NCI-H2171 (cell line): ENCODE measurements at places on chromosomes 5 and 9.

DNA sequence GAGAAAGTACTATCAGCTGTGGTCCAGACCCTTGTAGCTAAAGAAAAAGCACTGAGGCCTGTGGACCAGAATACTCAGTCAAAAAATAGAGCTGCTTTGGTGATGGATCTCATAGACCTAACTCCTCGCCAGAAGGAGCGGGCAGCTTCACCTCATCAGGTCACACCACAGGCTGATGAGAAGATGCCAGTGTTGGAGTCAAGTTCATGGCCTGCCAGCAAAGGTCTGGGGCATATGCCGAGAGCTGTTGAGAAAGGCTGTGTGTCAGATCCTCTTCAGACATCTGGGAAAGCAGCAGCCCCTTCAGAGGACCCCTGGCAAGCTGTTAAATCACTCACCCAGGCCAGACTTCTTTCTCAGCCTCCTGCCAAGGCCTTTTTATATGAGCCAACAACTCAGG is 8.9 kb downstream of the RAB24 start:
- DNase-seq = no peak

DNA sequence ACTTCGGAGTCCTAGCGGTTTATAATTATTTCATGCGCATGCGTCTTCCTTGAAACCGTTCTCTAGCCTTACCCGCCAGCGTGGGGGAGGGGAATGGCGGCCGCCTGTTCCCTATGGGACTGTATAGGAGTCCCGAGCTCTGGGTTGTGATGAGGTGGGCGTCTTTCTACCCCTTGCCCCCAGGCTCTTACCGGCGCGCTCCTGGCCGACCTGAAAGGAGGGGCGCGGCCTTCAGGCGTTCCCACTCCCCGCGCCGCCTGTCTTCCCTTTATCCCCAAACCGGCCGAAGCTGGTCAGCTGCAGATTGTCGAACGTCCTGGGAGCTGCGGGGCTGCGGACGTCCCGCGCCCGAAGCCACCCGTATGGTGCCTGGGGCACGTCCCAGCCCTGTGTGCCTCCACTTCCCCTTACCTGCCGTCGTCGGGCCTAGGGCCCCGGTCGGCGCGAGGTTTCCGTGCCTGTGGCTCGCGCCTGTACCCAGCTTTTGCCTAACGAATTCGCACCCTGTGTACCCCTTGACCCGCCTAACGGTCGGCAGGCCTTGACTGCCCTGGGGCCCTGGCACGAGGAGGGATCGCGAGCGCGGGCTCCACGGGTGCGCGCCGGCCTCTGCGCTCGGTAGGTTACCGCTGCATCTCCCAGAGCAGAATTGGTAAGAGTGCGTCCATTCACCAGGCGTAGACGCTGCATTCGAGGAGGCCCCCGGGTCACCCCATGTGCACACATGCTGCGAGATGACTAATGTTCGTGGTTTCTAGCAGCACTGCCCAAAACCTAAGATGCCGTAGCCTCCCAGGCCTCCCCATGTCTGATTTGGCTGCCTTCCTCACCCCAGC is 653 bp upstream of the HNRNPH1 start:
- no peak for DNase-seq

- DNase-seq = peak; percentile 86
Measured at GRCh38 chr5:80109646-80110478, 74.7 kb downstream of the THBS4 start.

DNA sequence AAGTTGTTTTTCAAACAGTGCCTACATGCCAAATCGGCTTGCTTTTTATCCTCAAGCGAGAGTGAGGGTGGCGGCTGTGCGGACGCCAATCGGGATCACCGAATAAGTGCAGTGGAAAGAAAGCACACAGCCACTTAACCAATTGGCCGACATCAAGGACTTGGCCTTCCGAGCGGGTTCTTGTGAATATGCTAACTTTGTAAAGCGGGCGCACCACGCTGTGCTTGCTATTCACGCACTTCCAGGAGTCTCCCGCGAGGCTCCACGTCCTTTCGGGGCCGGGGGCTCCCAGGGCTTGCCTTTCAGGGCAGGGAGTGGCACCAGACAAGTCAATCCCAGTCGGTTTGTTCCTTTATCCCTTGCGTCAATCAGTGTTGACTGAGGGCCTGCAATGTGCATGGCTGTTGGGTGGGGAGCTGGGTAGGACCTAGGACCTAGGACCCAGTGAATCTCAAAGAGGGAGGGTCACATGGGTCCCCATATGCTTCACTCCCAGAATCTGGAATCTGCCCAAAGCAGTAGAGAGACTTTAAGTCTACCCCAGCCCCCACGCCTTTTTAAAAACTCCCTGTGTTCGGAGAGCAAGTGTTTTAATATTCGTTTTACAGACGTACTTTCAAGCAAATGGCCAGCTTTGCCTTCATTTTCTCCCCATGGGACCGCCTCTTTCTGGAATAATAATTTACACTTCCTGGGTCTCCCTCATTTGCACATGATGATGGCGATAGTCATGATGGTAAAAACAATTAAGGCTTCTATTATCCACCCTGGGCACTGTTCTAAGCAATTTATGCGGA is 2.0 kb upstream of the GCNT4 start:
- no peak for DNase-seq

- DNase-seq = no peak
Measured at GRCh38 chr9:137959641-137960411, 82.2 kb downstream of the CACNA1B start.

DNA sequence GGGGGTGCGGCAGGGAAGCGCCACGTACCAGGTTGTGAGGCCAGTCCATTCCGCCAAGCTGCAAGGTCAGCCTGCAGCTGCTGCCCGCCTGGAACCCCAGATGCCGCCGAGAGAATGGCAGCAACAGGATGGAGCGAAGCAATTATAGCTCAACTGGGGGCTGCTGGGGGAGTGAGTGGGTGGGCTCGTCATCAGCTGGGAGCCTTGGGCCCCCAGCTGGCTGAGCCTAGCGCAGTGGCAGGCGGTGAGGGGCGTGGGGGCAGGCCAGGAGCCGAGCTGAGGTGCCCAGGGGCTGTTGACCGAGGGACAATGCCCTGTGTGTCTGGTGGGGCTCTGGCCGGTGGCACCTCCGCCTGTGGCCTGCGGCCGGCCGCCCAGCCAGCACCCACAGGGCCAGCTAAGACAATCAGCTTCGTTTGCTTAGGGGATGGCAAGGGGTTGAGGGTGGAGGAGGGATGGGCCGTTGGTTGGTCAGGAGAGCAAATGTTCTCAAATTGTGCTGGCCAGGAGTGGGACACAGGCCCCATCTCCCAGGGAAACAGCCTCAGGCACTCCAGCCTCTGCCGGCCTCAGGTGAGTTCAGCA is at the start of gene IL17B:
Gene IL17B (minus strand): TSS at position 116 of the 585 bp plus-strand sequence. CDS start 67 bp downstream, at position 49.
- no peak for DNase-seq

- DNase-seq = no peak
Measured at GRCh38 chr9:36426945-36427344, 26.9 kb upstream of the RNF38 start.

GRCh38 chr5:95217881-95218280 is 67.0 kb downstream of the MCTP1 start:
- DNase-seq = no peak

DNA sequence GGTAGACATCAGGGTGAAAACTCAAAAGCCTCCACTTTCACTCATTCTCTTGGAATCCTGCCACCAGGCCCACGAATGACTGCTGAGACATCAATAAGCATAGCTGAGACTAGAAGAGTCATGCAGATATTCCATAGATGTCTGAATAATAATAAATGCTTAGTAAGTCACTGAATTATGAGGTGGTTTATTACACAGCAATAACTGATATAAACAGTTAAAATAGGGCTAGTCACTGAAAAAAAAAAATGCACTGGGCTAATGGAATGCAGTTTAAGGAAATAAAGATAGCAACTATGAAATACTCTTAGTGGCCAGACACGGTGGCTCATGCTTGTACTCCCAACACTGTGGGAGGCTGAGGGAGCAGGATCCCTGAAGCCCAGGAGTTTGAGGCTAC is 262.8 kb upstream of the CDH6 start:
- no peak for DNase-seq

DNA sequence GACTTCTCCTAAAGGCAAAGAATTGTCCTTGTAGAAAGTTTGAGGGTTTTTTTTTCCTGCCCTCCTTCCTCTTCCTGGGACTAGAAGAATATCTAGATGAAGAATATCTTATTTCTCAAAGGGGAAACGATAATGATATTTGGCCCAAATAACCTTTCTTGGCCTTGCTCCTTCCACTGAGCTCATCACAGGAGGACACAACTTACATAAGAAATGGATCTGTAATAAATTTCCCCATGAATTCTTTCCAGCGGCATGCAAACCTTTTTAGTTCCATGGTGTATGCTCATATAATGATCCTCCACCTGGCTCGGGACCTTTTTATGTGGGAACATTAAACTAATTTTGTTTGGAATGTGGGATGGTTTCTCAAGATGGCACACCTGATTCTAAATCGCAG is 304.4 kb downstream of the DMRT2 start:
- no peak for DNase-seq

DNA sequence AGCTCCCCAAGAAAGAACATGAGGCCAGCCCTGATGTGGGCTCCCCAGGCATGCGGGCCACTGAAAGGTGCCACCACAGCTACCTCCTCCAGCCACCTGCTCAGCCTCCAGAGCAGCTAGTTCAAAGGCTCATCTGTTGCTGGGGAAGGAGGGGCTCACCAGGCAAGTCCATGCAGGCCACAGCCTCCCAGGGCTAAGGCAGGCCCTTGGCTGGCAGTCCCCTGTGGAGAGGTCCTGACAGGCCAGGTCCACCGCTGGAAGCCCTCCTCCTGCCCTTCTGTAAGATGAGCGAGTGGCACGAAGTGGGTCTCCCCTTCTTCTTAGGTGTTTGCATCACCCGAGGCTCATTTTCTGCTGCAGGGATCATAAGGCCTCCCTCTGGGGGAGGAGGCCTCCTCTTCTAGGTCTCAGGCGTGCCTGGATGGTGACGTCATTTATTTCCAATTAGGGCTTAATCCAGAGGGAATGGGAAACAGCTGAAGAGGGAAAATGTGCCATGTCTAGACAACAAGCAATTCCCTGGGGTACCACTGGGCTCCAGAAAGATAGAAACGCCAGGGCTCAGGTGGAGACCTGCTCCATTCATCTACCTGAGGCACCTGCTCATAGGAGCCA is 91.6 kb downstream of the CFAP90 start:
- peak; percentile 74 for DNase-seq

DNA sequence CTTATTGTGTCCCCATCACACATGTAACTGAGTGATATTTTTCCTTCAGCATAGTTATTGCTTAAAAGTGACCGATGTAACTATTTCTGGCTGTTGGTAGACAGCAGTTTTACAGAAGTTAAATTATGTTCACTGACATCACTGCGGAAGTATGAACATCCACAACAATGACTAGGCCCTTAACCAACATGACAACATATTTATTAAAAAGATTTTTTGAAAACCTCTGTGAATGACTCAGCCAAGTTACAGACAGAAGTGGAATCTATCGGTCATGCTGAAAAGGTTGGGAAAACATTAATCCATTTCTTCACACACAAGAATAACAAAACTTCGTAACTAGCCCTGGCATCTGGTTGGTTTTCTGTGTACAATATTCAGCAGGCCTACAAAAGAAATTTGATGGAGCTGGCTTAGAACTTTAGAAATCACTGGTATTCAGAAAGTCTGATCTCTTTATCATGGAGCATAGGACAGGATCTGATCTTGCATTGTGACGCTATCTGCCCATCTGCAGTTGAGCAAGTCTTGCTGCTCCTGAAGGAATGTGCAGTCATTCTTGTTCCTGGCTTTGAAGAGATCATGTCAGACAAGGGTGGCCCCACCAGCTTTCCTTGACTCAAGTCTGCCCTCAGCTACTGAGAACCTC is 6.5 kb downstream of the GLIS3 start:
- no peak for DNase-seq

DNA sequence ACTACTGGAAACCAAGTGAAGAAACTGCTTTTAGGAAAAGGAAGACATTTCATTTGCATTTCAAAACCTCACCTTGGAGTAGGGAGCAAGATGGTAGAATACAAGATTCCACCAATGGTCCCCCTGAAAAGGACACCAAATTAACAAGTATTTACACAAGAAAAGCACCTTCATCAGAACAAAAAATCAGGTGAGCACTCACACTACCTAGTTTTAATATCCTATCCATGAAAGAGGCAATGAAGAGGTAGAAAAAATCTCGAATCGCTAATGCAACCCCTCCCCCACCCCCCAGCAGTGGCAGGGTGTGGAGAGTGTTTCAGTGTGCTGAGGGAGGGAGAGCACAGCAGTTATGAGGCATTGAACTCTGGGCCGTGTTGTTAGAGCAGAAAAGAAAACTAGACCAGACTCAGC is 1397.0 kb upstream of the C9orf72 start:
- DNase-seq = no peak

DNA sequence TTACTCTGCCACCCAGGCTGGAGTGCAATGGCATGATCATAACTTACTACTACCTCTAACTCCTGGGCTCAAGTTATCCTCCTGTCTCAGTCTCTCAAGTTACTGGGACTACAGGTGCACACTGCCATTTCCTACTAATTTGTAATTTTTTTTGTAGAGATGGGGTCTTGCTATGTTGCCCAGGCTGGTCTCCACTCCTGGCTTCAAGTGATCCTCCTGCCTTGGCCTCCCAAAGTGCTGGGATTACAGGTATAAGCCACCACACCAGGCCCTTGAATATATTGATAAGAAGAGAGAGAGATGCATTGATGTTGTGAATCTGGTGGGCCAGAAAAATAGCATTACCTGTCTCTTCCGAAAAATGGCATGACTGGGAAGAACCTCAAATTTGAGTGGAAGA is 21.0 kb upstream of the RCL1 start:
- no peak for DNase-seq

DNA sequence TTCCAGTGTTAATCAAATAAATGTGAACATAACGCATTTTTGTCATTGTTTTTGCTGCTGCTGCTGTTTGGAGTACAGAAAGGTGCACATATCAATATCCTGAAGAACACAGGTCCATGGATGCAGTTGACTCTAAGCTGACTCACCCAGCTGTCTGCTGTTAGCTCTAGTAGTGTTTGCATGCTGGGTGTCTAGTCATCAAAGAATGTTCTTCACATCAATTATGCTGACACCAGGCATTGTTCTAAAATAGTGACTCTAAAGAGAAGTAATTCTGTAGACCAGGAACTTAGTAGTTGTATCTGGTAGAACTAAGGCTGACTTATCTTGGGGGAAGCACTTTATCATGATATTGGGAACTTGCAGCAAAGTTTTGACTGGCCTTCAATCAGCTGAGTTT is 55.7 kb upstream of the DPYSL3 start:
- DNase-seq = no peak

DNA sequence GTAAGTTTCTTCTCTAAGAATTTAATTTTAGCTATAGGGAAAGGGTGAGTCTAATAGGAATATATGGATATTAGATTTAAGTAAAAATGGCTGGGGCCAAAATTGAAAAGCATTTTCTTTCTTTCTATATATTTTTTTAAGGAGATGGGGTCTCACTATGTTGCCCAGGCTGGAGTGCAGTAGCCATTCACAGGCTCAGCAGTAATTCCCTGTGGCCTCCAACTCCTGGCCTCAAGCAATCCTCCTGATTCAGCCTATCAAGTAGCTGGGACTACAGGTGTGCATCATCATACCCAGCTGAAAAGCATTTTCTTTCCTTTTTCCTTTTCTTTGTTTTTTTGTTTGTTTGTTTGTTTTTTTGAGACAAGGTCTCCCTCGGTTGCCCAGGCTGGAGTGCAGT is 41.1 kb downstream of the CSNK1A1 start:
- DNase-seq = no peak
